NCI-H345 (cell line): ENCODE measurements at places on chromosomes 11 and 22.

GRCh38 chr11:869399-870126, 26.9 kb downstream of the TSPAN4 start:
- DNase-seq: no peak

DNA sequence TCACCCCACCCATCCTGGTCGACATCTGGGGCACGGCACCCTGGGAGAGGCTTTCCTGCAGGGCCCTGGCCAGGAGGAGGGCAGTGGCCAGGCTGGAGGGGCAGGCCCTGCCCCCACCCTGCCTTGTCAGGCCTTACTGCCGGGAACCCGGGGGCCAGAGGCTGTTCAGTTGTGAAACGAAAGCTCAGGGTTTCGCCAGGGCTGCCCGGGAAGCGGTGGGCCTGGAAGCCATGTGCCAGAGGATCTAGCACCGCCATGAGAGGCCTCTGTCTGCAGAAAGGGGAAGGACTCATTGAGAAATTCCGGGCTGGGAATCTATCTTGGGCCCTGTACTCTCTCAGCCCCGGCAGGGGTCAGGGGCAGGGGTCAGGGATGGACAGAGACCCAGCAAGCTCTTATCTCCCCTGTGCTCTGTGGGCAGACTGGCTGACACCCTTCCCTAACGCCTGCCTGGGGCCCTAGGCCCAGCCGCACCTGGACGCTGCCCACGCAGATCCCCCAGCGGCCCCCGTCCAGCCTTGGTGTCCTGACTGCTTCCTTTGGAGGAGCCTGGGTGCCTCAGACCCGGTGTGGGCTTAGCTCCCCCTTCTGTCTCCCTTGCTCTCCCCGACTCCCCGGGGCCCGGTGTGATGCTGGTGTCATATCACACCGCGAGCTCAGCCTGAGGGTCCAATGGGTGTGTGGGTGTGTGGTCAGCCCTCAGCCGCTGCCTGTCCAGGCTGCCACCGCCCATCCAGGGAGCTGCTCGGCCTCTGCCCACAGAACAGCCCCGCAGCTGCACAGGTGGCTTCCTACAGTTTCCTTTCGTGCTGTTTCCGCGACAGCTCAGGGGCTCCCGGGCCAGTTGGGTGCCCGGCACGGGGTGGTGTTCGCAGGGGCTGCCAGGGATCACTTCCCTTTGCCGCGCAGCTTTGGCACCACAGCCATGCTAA, 6.5 kb downstream of the PIM3 start:
- DNase-seq: no peak

DNA sequence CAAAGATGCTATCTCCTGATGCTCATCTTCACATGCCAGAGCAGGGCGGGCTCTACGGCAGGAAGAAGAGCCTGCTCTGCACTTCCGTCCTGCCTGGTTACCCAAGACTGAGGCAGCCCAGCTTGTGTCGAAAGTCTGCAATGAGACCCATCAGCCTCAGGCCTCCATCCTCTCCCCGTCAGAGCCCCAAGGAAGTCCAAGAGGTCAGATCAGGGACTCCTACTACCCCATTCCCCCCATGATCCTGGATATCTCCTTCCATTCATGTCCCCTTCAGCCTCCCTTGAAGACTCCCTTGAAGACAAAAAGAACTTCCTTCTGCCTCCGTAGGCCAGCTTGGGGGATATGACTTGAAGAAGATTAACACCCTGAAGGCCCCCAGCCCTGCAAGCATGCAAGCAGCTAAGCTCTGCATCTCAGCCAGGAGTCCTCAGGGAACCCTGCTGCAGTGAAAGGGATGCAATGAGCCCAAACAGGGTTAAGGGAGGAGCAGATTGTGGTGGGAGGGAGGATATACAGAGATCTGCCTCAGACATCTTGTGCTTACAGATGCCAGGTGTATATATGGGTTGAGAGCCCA, 85.6 kb downstream of the TRIM29 start:
- DNase-seq: no peak

- no peak for DNase-seq
Measured at GRCh38 chr11:82462608-82463242, 270.9 kb downstream of the FAM181B start.

GRCh38 chr11:128553662-128554362, 33.5 kb downstream of the ETS1 start:
- no peak for DNase-seq

DNA sequence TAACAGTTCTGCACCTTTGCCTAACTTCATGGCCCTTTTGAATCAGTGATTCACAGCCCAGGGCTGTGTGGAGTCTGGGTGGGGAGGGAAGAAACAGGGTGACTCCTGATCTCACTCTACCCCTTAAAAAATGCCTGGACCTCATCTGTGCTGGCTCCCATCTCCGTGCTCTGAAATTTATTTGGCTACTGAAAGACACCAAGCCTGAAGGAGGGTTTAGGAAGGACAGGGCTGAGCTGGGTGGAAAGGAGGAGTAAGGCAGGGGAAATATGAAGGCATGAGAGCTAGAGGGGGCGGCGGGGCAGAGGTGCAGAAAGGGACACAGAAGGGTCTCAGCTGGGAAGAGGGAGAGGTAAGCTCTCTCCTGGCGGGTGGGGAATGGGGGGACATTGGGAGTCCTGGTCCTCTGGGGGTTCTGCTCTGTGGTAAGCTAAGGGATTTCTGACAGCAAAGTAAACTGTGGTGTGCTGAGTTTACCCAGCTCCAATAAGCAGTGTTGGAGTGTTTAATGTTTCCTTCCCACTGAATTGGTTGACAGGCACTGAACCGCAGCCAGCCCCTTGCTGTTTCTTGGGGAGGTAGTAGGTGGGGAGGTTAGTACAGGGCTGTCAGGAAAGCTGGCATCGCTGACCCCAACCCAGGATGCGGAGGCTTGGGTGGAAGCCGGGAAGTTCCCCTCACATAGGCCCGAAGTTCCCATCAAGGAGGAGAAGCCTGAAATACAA, 71.1 kb downstream of the RPUSD4 start:
- DNase-seq: peak; percentile 33

DNA sequence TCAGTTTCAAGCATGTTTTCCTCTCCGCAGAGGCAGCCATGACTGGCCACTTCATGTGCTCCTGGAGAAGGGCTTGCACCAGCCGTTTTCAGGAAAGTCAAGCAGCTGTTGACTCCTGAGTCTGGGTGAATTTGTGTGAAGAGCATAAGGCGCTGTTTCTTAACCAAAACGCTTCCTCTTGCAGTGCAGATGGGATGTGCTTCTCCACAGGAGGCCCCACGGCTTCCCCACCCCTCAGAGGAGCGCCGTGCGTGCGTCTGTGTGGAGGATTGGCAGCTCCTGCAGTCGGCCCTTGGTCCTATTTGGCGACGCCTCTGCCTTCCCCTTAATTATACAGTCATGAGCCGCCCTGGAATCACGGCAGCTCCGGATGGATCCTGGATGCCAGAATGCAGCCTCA, 54.1 kb upstream of the B3GAT1 start:
- no peak for DNase-seq

DNA sequence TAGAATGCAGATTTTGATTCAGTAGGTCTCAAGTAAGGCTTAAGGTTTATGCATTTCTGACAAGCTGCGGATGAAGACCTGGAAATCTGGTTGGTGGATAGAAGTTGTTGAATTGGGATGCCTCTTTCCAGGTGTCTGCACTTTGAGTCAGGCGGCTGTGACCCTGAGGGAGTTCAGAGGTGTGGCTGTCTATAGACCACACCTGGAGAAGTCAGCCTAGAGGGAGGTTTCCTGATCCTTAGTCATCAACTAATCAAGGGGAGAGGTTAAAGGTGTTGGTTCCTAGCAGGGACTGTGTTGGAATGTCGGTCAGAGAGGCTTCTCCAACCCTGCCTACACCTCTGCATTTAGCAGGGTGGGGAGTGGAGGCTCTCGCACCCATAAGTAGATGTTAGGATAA, 8.0 kb downstream of the GLB1L2 start:
- no peak for DNase-seq

GRCh38 chr11:102449651-102450570, 2.7 kb downstream of the TMEM123 start:
- DNase-seq: no peak

- DNase-seq: no peak
Measured at GRCh38 chr11:64339754-64340408, at the start of gene CCDC88B. CCDC88B (plus strand) TSS chr11:64340204; CDS start chr11:64340267, 63 bp downstream.

DNA sequence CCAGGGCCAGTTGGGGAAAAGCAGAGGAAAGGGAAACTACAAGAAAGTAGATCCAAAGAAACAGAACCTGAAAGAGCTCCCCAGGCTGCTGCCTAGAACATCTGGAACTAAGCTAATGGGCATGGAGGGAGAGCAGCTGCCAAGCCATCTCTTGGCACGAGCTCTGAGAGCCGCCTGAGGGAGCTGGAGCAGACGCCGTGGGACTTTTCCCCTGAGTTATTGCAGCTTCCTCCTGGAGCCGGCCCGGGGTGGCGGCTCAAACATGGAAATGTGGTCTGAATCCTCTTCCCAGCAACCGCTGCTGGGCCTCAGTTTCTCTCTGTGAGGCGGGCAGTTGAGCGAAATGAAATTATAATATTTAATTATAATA, 41.8 kb downstream of the LIF start:
- DNase-seq: no peak

DNA sequence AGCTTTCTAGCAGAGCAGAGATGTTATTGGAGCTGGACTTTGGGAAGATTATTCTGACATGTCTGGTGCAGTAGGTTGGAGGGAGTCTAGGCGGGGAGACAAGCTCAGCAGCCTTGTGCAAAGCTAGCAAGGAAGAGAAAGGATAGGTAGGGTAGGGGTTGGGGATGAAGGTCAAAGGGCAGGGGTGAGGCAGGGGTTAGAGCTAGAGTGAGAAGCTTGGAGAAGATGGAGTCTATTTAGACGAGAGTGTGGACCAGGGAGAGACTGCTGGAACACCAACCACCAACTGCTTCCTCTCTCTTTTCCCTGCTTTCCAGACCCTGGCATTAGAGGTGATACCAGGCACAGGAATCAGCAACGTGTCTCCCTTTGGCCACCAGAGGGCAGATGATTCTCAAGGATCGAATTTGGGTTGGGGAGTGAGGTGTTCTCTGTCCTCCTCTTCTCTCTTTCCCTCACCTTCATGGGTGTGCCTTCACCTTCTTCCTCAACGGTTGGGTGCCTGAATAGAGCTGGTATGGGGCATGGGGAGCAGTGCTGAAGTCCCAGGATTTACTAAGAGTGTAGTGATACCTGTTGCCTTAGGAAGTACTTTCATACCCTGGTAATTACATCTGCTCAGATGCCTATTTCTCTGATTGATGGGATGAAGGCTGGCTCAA, 1.8 kb upstream of the MARK2 start:
- DNase-seq: peak; percentile 81

- DNase-seq: no peak
Measured at GRCh38 chr11:123316003-123316402, 114.1 kb upstream of the GRAMD1B start.
